CD4-positive, CD25-positive, alpha-beta regulatory T cell (primary cell): ENCODE measurements at places on chromosomes 4 and X. TPM values are rescaled to one million over a fixed set of nuclear protein-coding genes. Genes with fewer than 3 reads are reported as not detected.

- no peak overlapping the region for H3K27ac ChIP-seq
- H3K36me3 ChIP-seq = peaks cover 2% of the 10 kb centered on the region
- DNase-seq = no peak
- no peak overlapping the region for H3K4me3 ChIP-seq
- H3K4me1 ChIP-seq = peaks cover 22% of the 10 kb centered on the region
Observed at GRCh38 chrX:24017674-24018073, 9.3 kb downstream of the KLHL15 start.

DNA sequence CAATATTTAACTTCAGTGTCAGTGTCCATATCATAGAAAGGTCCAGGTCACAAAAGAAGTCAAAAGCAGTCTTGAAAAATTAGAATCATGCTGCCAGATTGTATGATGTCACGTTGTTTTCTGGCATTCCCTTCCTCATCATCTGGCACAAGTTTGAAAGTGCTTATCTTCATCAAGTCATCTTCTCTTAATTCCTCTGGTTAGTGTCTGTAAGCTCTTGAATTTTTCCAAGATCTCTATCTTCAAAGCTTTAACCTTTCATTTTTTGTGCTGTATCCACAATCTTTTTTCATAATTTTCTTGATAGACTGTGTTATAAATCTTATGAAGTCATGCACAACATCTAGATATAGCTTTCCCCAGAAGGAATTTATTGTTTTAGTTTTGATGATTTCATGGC lies 682.7 kb upstream of the AADAT start:
- no peaks in the 10 kb centered on the region for H3K36me3 ChIP-seq
- no peaks in the 10 kb centered on the region for H3K27me3 ChIP-seq
- no peak overlapping the region for H3K4me3 ChIP-seq

- H3K27me3 ChIP-seq = no peaks in the 10 kb centered on the region
- H3K4me1 ChIP-seq = peaks cover 12% of the 10 kb centered on the region
- no peak for DNase-seq
- peaks cover 23% of the 10 kb centered on the region for H3K36me3 ChIP-seq
- no peak overlapping the region for H3K27ac ChIP-seq
- no peak overlapping the region for H3K4me3 ChIP-seq
Observed at GRCh38 chrX:19707246-19707871, 180.0 kb downstream of the SH3KBP1 start.

DNA sequence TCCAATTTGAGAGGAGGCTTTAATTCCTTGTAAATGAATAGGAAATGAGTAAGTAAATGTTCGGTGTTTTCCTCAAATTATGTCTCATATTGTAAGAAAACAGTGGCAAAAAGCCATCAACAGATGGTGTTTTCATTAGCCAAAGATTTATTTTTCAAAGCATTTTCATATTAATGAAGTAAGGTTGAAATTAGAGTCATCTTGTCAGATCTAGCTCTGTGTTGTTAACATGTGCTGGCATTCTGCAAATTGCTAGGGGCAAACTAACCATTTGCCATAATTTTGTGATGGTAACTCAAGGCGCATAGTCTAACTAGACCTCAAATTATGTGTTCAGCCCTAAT lies 24.7 kb downstream of the MID2 start:
- H3K27ac ChIP-seq = no peak overlapping the region
- H3K27me3 ChIP-seq = no peaks in the 10 kb centered on the region
- H3K4me3 ChIP-seq = no peak overlapping the region
- no peaks in the 10 kb centered on the region for H3K4me1 ChIP-seq
- no peak for DNase-seq

GRCh38 chr4:16417198-16417597 lies 190.9 kb upstream of the TAPT1 start:
- no peak for DNase-seq
- no peak overlapping the region for H3K4me3 ChIP-seq
- no peaks in the 10 kb centered on the region for H3K4me1 ChIP-seq
- no peak overlapping the region for H3K27ac ChIP-seq

NXF2 gene
- total RNA-seq = not detected

DNA sequence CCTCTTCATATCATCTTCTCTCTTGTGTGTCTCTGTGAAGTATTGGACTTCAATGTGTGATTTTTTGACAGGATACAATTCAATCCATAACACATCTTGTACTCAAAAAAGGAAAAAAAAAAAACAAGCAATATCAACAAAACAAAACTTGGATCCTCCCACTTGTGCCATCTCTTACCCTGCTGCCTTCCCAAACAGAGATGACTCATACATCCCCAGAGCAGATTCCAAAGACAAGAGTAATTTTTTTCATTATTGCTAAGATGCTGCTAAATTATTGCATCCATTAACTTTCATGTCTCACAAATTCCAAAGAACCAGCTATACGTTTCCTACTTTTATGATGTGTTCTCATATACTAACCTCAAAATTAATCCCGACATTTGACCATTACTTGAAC lies 479.2 kb downstream of the GBA3 start:
- no peaks in the 10 kb centered on the region for H3K4me1 ChIP-seq
- H3K4me3 ChIP-seq = no peak overlapping the region
- no peaks in the 10 kb centered on the region for H3K27me3 ChIP-seq
- no peak overlapping the region for H3K27ac ChIP-seq

- no peak overlapping the region for H3K27ac ChIP-seq
- no peak overlapping the region for H3K4me3 ChIP-seq
- no peaks in the 10 kb centered on the region for H3K36me3 ChIP-seq
- H3K4me1 ChIP-seq = no peaks in the 10 kb centered on the region
- no peaks in the 10 kb centered on the region for H3K27me3 ChIP-seq
Observed at GRCh38 chrX:110748256-110748806, 47.3 kb downstream of the CHRDL1 start.

- no peak overlapping the region for H3K4me3 ChIP-seq
- DNase-seq = no peak
- no peak overlapping the region for H3K27ac ChIP-seq
- no peaks in the 10 kb centered on the region for H3K4me1 ChIP-seq
Observed at GRCh38 chr4:100016191-100016590, 66.1 kb upstream of the H2AZ1 start.

- H3K4me1 ChIP-seq = no peaks in the 10 kb centered on the region
- DNase-seq = no peak
- no peak overlapping the region for H3K4me3 ChIP-seq
- H3K27ac ChIP-seq = no peak overlapping the region
- H3K27me3 ChIP-seq = no peaks in the 10 kb centered on the region
Observed at GRCh38 chr4:126807132-126807531, 825.6 kb upstream of the INTU start.

IQCM gene
- total RNA-seq = not detected

DNA sequence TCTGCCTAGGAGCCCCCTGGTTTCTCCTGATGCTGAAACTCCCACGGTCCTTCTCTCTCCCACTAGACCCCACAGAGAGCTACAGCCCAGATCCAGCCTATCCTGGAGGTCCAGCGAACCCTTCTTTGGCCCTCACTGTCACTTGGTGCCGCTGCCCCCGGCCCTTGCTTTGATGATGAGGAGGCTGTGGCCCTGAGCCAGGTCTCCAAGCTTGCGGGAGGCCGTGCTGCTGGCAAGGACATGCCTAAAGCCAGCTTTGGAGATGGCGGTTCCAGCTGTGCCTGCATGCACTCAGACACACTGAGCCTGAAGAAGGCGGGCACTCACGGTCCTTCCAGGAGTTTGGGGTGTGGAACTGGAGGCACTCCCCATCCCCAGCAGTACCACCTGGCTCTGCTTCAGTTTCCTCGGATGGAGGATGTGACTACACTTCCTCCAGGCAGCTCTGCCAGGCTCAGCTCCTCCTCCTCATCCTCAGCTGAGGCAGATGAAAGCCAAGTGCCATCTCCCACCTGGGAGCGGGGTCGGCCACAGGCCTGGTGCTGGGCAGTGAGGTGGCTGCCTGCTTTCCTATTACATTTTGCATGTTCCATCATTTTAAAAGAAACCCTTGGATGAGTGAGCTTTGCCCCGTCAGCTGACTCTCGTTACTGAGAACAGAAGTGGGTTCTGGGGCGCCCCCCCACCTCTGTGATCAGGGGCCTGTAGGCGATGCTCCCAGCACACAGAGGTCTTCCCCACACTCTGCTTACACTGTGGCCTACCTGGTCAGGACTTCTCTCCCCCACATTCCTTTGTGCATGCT lies 9.0 kb downstream of the TNIP2 start:
- peak overlapping the region; percentile 7 for H3K4me3 ChIP-seq
- DNase-seq = no peak
- peak overlapping the region; percentile 89 for H3K27ac ChIP-seq
- H3K27me3 ChIP-seq = no peaks in the 10 kb centered on the region

DNA sequence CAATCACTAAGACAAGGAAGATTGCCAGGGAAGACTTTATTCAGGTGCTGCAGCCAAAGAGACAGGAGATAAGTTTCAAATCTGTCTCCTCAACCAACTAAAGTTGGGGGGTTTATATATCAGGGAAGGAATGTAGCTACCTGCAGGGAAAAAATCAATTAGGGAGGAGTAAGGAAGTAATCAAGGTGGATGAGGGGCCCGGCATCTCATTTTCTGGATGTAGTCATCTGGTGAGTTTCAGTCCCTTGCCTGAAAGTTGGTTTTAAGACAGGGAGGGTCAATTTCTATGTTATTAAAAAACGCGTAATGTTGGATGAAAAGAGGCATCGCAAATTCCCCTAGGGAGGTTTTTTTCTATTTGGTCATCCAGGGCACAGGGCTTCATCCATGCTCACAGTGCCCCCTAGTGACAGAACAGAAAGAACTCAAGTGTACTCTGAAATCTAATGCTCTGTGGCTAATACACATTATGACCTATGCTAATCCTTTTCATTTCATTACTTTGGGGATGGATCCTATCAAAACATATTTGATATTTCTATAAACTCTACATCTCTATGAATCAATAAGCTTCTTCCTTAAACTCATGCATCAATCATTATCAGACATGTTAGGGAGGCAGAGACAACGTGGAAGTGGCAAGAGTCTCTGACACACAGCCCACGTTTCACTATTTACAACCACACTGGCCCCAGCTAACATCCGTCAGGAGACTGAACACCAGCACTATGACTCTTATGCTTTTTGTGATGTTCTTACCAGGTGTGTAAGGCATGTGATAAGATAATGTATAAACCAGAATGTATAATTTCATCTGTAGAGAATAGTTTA lies 1577.0 kb upstream of the TENM3 start:
- H3K36me3 ChIP-seq = no peaks in the 10 kb centered on the region
- no peak overlapping the region for H3K4me3 ChIP-seq
- no peaks in the 10 kb centered on the region for H3K4me1 ChIP-seq

DNA sequence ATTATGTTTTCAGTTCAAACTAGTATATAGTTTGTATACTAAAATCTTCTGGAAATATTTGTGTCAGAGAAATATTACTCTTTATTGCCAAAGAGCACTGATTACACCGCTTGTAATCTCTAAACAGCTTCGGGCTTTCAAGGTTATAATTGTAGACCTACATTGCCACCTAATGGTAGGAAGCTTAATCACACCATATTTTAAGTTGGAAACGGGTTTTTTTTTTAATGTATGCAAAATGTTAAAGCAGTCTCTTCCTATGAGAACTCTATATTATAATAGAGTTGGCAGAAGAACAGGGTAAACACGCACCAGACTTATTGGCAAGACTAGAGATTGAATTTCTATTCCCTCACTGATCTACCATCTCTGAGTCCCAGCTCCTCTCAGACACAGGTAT lies 19.5 kb upstream of the NFXL1 start:
- no peaks in the 10 kb centered on the region for H3K27me3 ChIP-seq
- no peak overlapping the region for H3K4me3 ChIP-seq
- no peaks in the 10 kb centered on the region for H3K4me1 ChIP-seq
- no peak overlapping the region for H3K27ac ChIP-seq

DNA sequence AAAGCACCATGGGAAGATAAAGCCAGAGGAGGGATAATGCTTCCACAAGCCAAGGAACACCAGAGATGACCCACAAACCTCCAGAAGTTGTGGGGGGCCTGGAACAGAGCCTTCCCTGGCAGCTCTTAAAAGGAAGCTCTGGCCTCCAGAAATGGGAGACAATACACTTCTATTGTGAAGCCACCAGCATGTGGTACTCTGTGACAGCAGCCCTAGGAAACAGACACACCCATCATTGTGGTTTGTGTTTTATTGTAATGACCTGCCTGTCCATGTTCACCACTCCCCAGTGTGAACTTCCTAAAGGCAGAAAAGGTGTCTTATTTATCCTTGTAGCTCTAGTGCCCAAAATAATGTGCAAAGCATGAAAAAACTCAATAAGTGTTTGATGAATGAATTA lies 264.1 kb upstream of the GATB start:
- H3K36me3 ChIP-seq = no peaks in the 10 kb centered on the region
- H3K27ac ChIP-seq = no peak overlapping the region
- peaks cover 13% of the 10 kb centered on the region for H3K4me1 ChIP-seq
- DNase-seq = no peak

HS3ST1 gene
- not detected for total RNA-seq

DNA sequence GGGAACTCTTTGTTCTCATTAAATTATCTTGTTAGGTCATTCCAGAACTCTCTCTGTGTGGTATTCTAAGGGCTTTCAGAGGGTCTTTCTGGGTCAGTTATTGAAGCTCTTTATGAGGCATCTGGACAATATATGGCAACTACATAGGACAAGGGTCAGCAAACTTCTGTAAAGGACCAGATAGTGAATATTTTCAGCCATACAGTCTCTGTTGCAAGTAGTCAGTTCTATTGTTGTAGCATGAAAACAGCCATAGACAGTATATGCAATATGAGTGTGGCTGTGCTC lies 35.1 kb downstream of the HADH start:
- DNase-seq = no peak
- H3K4me1 ChIP-seq = peaks cover 10% of the 10 kb centered on the region
- H3K27me3 ChIP-seq = no peaks in the 10 kb centered on the region
- H3K36me3 ChIP-seq = peaks cover 28% of the 10 kb centered on the region
- H3K4me3 ChIP-seq = no peak overlapping the region

DNA sequence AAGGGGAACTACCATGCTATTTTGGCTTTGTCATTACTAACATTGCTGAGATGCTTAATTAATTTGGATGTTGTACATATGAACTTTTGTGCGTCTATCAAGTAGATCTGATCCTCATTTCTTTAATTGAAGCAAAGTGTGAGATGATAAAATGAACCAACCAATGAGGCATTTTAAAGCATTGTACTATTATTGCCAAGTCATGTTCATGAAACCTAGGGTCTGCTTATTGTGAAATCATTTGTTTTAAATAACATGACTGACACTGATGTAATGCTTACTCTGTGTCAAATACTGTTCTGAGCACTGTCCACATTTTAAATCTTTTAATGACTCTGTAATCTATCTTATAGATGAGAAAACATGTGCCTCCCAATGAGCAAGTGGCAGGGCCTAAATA lies 57.7 kb downstream of the C4orf33 start:
- peaks cover 4% of the 10 kb centered on the region for H3K27me3 ChIP-seq
- H3K27ac ChIP-seq = no peak overlapping the region
- no peak for DNase-seq
- no peaks in the 10 kb centered on the region for H3K36me3 ChIP-seq

- H3K4me3 ChIP-seq = no peak overlapping the region
- no peak for DNase-seq
- no peaks in the 10 kb centered on the region for H3K27me3 ChIP-seq
- H3K27ac ChIP-seq = no peak overlapping the region
- no peaks in the 10 kb centered on the region for H3K36me3 ChIP-seq
Observed at GRCh38 chrX:599837-600715, 30.5 kb upstream of the SHOX start.

S100G gene
- not detected for total RNA-seq

SPATA4 gene
- not detected for total RNA-seq
